K562 (cell line): ENCODE measurements at places on chromosomes 2 and 18.

DNA sequence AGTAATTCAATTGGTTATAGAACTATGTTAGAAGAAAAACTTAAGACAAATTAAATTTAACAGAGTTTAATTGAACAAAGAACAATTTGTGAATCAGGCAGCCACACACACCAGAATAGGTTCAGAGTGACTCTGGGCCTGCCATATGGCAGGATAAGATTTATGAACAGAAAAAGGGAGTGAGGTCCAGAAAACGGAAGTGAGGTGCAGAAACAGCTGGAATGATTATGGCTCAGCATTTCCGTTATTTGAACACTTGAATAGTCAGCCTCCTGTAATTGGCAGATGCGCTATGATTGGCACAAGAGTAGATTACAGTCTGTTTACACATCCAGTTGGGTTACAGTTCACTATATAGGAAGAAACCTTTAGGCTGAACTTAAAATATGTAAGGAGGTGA lies 99.0 kb downstream of the MBD2 start:
- no peak for DNase-seq

DNA sequence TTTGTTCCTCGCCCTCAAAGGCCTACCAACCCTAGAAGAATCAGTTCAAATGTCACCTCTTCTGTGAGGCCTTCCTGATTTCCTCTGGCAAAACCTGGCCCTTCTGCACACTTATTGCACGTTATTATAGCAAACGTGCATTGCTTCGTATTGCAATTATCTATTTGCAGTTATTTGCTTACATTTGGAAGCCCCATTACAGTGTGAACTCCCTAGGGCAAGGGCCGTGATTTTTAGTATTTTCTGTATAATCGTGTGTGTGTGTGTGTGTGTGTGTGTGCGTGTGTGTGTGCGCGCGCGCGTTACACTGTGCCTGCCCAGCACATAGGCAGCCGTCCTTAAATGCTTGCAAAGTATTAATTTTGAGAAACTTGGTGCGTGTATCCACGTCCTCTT lies 460 bp upstream of the SEMA4F start:
- no peak for DNase-seq

GRCh38 chr18:28256166-28256565 lies 79.2 kb upstream of the CDH2 start:
- DNase-seq = no peak

DNA sequence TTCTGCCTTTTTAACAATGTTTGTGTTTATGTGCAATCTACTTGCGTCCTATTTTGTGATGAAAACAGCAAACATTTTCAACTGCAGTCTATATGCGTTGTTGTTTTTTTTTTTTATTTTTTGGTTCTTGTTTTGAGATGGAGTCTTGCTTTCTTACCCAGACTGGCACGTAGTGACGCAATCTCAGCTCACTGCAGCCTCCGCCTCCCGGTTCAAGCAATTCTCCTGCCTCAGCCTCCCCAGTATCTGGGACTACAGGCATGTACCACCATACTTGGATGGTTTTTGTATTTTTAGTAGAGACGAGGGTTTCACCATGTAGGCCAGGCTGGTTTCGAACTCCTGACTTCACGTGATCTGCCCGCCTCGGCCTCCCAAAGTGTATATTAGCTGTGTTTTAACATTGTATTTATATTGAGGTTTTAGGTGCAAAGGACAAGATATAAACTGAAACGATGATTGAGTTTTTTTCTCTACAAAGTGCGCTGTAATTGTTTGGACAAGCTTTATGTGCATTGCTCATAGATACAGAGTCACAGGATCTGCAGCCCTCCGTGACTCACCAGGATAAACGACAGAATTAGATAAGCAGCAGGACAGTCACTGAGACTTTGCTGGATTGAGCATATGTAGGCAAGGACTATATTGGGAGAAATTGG lies 17.4 kb downstream of the CDH7 start:
- peak; percentile 3 for DNase-seq

- no peak for DNase-seq
These were observed 91.5 kb downstream of the EIPR1 start for GRCh38 chr2:3285901-3286645.

DNA sequence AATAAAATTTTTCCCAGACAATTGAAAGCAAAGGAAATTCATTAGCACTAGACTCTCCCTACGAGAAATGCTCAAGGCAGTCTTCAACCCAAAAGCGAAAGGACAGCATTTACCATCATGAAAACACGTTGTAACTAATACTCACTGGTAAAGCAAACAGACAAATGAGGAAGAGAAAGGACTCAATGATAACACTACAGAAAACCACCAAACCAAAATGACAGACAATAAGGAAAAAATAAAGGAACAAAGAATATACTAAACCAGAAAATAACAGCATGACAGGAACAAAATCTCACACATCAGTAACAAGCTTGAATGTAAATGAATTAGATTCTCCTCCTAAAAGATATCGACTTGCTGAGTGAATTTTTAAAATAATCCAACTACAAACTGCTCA lies 190.7 kb downstream of the NOL4 start:
- no peak for DNase-seq
